Stimulated activated memory B cell treated with anti-CD40 and anti-IgM and Interleukin-4, amounts not matched to agents 10 μg/mL and 1 μg/mL and 100 μg/mL, for 72 hours (primary cell): ENCODE measurements at places on chromosomes 1 and 21.

DNA sequence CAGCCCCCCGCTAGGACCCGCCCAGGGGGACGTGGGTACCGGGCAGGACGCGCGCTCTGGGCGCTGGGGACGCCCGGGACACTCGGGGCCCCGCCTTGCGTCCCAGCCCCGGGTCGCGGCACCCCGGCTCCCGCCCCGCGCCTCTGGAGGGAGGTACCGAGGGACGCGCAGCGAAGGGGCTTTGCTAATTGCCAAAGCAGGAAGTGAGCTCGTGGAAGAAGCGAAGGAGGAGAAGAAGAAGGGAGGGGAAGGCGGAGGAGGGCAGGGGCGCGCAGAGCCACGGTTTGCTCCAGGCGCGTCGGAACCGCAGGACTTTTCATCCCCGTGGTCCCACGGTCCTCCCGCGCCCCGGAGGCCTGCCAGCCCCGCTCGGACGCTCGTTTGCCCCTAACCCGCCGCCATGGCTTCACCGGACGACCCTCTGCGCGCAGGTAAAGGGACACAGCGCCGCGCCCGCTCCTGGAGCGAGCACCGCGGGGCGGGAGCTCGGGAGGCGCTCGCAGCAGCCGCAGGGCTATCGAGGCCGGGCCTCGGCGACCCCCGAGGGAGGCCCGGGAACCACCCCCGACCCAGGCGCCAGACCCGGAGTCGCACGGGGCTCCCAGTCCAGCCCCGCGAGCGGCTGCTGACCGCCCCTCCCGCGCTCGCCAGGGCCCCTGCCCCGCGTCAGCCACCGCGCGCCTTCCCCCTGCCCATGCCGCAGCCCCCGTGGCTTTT, 1.3 kb downstream of the EDARADD start:
- H3K27me3 ChIP-seq = peaks cover 74% of the 10 kb centered on the region
- peak; percentile 39 for ATAC-seq
- H3K4me1 ChIP-seq = peaks cover 26% of the 10 kb centered on the region
- no peak overlapping the region for H3K27ac ChIP-seq
- peak overlapping the region; percentile 83 for H3K4me3 ChIP-seq
- H3K36me3 ChIP-seq = no peaks in the 10 kb centered on the region

GRCh38 chr1:74470251-74470650, 42.2 kb downstream of the LRRC53 start:
- H3K27ac ChIP-seq = no peak overlapping the region
- H3K36me3 ChIP-seq = no peaks in the 10 kb centered on the region
- H3K4me1 ChIP-seq = no peaks in the 10 kb centered on the region
- H3K4me3 ChIP-seq = no peak overlapping the region
- ATAC-seq = no peak

GRCh38 chr1:220616836-220617235, 73.3 kb upstream of the C1orf115 start:
- H3K27me3 ChIP-seq = no peaks in the 10 kb centered on the region
- no peak for ATAC-seq
- no peak overlapping the region for H3K4me3 ChIP-seq
- no peak overlapping the region for H3K27ac ChIP-seq

DNA sequence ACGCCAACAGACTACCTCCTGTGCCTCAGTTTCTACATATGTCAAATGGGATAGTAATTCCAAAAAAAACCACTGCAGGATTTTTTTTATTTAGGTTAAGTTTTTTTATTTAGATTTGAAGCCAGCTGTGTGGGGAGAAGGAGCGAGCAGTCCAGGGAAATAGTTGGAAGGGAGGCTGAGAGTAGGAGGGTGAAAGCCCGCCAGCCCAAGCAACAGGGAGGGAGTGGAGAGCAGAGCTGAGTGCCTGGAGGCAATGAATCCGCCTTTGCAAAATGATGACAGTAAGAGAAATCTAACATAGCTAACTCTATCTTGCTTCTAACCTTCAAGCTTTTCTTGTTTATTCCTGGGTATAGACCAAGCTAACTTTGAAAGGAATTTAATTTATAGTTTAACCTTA, 15.6 kb upstream of the C1orf198 start:
- no peaks in the 10 kb centered on the region for H3K4me1 ChIP-seq
- H3K36me3 ChIP-seq = peaks cover 8% of the 10 kb centered on the region
- no peak overlapping the region for H3K4me3 ChIP-seq
- H3K27ac ChIP-seq = no peak overlapping the region
- no peak for ATAC-seq
- peaks cover 82% of the 10 kb centered on the region for H3K27me3 ChIP-seq

GRCh38 chr1:232622378-232622777, 7.6 kb downstream of the SIPA1L2 start:
- H3K4me3 ChIP-seq = no peak overlapping the region
- H3K27me3 ChIP-seq = peaks cover 35% of the 10 kb centered on the region
- no peak overlapping the region for H3K27ac ChIP-seq
- no peaks in the 10 kb centered on the region for H3K4me1 ChIP-seq

GRCh38 chr1:42618866-42619265, 39.4 kb upstream of the PPIH start:
- H3K4me1 ChIP-seq = peaks cover 6% of the 10 kb centered on the region
- H3K27me3 ChIP-seq = no peaks in the 10 kb centered on the region
- no peak overlapping the region for H3K27ac ChIP-seq
- no peak overlapping the region for H3K4me3 ChIP-seq
- ATAC-seq = no peak
- H3K36me3 ChIP-seq = no peaks in the 10 kb centered on the region

GRCh38 chr1:15384301-15384901, 25.3 kb upstream of the EFHD2 start:
- peaks cover 43% of the 10 kb centered on the region for H3K27me3 ChIP-seq
- peak overlapping the region; percentile 76 for H3K4me3 ChIP-seq
- H3K27ac ChIP-seq = peak overlapping the region; percentile 14
- no peaks in the 10 kb centered on the region for H3K36me3 ChIP-seq

DNA sequence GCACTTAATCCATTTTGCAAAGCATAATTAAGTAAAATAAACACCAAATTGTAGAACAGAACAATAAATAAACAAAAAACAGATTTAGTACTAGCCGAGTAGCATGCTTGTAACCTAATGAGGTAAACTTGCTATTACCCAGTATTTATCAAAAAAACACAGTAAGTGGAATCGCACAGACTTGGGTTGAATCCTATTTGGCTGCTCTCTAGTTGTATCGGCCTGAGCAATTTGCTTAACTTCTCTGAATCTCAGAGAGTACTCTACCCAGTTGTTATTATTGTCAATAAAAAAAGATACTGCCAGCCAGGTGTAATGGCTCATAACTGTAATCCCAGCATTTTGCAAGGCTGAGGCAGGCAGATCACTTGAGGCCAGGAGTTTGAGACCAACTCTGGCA, 664.3 kb downstream of the ADGRL2 start:
- H3K27ac ChIP-seq = no peak overlapping the region
- no peaks in the 10 kb centered on the region for H3K36me3 ChIP-seq
- H3K4me1 ChIP-seq = no peaks in the 10 kb centered on the region
- no peaks in the 10 kb centered on the region for H3K27me3 ChIP-seq

- H3K4me3 ChIP-seq = no peak overlapping the region
- H3K36me3 ChIP-seq = no peaks in the 10 kb centered on the region
- no peaks in the 10 kb centered on the region for H3K4me1 ChIP-seq
- H3K27ac ChIP-seq = no peak overlapping the region
Measured at GRCh38 chr21:26798856-26799751, 46.1 kb downstream of the ADAMTS1 start.

- no peaks in the 10 kb centered on the region for H3K36me3 ChIP-seq
- H3K4me3 ChIP-seq = no peak overlapping the region
- no peak for ATAC-seq
- peaks cover 10% of the 10 kb centered on the region for H3K27me3 ChIP-seq
- H3K4me1 ChIP-seq = no peaks in the 10 kb centered on the region
Measured at GRCh38 chr1:47930210-47930840, 66.9 kb downstream of the TRABD2B start.

DNA sequence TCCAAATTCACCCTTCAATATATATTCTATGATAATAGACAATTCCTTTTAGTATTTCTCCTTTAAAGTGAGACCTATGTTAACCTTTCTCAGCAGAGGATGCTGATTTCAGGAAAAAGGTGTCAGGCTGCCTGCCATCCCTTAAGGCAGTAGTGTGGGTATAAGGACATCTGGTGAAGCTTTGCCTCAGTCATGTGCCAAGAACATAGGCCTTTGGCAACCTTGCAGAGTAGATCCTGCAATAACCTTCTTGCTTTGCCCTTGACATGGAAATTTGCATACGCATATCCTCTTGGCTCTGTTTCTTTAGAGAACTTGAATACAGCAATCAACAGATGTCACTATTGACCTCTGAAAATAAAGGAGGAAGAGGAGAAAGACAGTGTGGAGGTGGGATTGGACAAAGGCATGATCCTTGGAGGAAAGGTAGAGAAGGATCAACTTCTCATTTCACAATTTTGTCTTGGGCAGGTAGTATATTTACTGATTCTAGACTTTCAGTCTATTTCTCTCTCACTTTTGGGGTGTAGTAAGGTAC, 21.1 kb upstream of the ZRANB2 start:
- H3K27me3 ChIP-seq = no peaks in the 10 kb centered on the region
- H3K4me1 ChIP-seq = no peaks in the 10 kb centered on the region
- no peak for ATAC-seq
- H3K36me3 ChIP-seq = no peaks in the 10 kb centered on the region
- H3K4me3 ChIP-seq = no peak overlapping the region
- H3K27ac ChIP-seq = no peak overlapping the region

GRCh38 chr1:26346274-26347033, 7.5 kb downstream of the CRYBG2 start:
- H3K4me3 ChIP-seq = no peak overlapping the region
- no peak for ATAC-seq
- no peak overlapping the region for H3K27ac ChIP-seq
- H3K4me1 ChIP-seq = peaks cover 6% of the 10 kb centered on the region
- H3K36me3 ChIP-seq = no peaks in the 10 kb centered on the region
